ENCODE measurements at places on chromosomes 3 and 15.

DNA sequence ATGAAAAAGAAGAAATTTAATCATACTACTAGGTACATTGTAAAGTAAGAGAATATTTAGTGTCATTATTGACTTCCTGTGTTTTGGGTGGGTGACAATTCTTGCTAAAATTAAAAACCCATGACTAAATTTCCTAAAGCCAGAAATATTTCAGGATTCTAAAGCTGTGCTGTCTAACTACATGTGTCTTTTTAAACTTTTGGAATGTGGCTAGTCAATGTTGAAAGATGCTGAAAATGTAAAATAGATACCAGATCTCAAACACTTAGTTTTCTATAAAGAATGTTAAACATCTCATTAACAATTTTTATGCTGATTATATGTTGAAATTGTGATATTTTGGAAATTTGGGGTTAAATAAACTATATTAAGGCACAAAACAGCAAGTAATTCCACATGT is 308.9 kb upstream of the TMCO5A start:
- no peak for DNase-seq

DNA sequence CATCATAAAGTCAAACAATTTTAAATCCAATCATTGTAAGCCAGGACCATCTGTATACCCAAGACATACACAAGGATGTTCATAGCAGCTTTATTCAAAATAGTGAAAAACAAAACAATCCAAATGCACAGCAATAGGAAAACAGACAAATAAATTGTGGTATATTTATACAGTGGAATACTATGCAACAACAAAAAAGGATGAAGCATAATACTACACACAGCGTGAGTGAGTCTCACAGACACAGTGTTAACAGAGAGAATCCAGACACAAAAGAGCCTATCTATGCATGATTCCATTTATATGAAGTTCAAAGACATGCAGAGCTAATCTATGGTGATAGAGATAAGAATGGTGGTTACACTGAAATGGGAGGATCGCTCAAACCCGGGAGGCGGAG is 5.6 kb upstream of the MUC20 start:
- DNase-seq, result no peak

- DNase-seq, result no peak
Observed at GRCh38 chr3:151866711-151867410, 6.6 kb upstream of the SUCNR1 start.

GRCh38 chr3:127254033-127254644 is 33.7 kb downstream of the PRR20G start:
- no peak for DNase-seq

DNA sequence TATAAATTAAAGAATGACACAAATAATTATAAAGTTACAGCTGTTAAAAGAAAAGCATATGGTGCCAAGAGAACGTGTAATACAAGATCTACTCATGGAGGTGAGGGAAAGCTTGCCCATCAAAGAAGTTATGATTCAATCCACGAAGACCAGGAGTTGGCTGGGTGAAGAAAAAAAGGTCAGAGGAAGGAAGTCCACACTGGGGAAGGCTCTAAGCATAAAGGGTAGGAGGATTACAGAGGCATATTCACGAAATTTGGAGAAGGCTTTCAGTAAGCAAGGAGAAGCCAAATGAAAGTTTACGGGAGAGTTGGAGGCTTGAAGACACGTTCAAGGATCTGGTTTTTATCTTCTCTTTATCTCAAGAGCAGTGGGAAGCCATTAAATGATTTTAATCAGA is 1.8 kb upstream of the TGFBR2 start:
- no peak for DNase-seq

DNA sequence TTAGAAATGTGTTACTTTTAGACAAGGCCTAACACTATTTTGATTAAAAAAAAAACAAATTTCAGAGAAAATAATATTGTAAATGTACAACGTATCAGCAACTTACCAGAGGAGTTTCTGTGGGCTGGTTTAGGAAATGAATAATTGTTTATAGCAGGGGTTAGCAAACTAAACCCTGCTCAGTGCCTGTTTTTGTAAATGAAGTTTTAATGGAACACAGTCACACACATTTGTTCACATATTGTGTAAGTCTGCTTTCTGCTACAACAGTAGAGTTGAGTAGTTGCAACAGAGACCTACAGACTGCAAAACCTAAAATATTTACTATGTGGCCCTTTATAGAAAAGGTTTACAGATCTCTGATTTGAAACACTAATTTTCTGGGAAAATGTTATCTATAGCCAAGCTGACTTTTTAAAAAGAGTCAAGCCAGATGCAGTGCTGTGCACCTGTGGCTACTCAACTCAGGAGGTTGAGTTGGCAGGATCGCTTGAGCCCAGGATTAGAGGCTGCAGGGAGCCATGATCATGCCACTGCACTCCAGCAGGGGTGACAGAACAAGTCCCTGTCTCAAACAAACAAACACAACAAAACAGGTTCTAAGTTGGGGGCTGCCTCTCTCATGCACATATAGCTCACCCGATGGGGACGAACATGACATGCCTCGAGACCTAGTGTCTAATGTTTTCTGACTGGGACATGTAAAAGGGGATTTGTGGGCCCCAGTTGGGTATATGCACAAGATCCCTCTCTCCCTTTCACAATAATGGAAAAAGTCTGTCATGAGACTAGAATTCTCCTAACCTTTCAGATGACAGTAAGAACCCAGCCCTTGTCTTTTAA is 182.5 kb downstream of the TNIK start:
- no peak for DNase-seq

DNA sequence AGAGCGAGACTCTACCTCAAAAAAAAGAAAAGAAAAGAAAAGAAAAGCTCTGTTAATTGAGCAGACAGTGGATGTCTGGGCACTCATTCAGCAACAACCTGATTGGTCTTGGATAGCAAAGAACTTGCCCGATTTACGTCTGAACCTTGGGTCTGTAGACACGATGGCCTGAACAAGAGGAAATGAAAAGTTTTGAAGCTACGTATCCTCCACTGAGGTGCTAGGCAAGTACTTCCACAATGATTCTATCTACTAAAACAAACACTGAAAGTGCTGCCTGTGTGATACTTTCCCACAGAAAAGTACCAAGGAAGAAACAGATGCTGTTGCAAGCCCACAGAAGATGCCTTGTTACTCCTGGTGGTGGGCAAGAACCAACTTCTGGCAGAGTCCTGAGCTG is 21.8 kb upstream of the MUSTN1 start:
- no peak for DNase-seq

DNA sequence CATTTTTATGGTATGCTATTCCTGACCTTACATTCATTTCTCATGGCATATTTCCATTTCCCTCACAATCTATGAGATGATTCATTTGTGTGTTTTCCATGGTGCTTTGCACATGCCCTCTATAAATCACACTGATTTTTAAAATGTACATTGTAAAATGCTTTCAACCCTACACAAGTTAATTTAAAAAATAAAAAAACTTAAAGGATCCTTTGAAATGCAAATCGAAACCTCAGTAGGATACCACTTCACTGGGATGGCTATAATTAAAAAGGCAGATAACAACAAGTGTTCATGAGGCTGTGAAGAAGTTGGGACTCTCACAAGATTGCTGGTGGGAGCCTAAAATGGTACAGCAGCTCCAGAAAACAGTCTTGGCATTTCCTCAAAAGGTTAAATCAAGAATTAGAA is 83.5 kb downstream of the FMN1 start:
- no peak for DNase-seq

DNA sequence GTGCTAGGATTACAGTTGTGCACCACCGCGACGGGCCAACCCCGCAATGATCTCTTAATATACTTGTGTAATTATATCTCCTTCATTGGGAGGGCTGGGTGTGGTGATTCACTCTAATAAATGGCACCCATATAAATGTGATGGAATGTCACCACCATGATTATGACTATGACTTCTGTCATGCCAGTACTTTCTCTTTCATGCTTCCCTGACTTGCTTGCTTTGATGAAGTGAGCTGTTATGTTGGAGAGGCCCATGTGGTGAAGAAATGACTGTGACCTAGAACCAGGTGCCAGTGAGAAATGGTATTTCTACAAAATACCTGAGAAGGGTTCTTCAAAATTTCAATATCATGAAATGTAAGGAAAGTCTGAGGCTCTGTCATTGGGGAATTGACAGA is 24.4 kb upstream of the TP63 start:
- DNase-seq, result no peak

- DNase-seq, result no peak
Observed at GRCh38 chr15:52785672-52786406, 4.3 kb downstream of the ONECUT1 start.

DNA sequence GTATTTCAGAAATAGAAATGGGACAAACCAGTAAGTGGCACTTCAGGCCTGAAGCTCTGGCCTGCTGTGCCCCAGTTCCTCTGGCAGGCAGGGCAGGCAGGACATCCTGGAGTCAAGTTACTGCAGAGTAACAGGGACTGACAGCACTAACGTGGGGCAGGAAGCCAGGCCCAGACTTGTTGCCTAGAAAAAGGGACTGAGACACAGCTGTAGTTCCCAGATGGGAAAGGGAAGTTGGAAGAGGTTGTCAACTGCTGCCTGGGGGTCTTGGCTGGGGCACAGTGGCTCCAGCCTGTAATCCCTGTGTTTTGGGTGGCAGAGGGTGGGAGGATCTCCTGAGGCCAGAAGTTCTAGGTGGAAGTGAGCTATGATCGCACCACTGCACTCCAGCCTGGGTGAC is 171.9 kb downstream of the FMN1 start:
- DNase-seq, result no peak

DNA sequence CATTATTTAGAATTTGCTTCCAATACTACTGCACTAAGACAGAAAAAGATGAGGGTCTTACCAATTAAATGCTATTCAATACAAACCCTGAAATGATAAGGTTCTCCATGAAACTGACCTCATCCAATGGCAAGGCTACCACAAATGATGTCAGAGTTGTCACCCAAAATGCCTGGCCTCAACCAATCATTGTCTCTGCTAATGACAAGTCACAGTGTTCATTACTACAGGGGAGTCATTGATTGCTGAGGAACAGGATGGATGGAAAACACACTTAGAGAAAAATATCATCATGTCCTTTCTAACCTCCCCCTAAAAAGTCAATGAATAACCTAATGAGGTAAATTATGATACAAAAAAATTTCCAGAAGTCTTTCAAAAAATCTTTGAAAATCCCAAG is 91.0 kb downstream of the FOXP1 start:
- no peak for DNase-seq

- DNase-seq, result no peak
Observed at GRCh38 chr15:78840661-78841375, 29.6 kb upstream of the ADAMTS7 start.

GRCh38 chr15:67838789-67839332 is 984 bp downstream of the RNU6-1 start:
- DNase-seq, result no peak

DNA sequence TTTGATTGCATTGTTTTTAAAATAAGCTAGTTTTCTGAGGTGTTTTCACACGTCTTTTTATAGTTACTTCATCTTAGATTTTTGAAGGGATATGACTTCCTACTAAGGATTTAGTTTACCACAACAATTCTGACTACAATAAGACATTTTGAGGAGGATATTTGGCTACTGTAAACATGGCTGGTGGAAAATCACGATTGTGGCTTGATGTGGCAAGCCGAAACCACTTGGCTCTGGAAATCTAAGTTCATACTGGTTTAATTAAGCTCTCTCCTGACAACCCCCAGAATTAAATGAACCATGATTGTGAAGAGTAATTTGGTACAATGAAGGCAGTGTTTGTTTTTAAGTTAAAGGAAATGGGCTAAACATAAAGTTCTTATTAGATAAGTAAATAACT is 30.8 kb downstream of the ST3GAL6 start:
- no peak for DNase-seq

DNA sequence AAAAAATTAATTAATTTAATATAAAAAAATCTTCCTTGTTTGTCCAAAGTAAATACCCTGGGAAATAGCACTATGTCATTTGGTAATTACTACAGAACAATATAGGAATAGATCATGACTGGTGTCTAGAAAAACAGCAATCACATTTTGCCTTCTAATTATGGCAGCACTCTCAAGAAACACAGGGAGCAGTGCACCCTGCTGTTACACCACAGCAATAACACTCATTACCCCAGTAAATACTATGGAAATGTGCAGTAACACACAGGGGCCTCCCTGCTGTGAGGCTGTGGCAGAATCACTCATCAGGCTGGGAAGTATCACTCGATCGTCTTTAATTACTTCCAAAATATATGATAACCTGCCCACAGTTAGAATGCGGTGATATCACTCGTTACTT is 646.0 kb downstream of the TUSC7 start:
- DNase-seq, result no peak

- no peak for DNase-seq
Observed at GRCh38 chr3:15497964-15498363, 23.5 kb downstream of the COLQ start.

DNA sequence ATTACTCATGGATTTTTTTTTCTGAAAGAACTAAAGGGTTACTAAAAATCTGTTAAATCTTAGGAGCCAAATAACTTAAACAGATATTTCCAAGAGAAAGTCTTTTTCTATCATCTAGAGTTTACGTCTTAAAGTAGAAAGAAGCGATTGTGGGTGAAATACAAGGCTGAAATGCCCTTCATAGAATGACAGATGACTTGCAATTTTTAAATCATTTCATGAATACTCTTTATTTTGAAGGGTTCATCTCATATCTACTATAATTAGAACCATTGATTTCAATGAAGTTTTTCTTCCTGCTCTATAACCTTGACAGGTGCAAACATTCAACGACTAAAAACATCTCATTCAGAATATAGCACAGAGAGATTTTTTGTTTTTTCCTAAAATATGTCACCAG is 217.0 kb downstream of the GABRB3 start:
- no peak for DNase-seq

DNA sequence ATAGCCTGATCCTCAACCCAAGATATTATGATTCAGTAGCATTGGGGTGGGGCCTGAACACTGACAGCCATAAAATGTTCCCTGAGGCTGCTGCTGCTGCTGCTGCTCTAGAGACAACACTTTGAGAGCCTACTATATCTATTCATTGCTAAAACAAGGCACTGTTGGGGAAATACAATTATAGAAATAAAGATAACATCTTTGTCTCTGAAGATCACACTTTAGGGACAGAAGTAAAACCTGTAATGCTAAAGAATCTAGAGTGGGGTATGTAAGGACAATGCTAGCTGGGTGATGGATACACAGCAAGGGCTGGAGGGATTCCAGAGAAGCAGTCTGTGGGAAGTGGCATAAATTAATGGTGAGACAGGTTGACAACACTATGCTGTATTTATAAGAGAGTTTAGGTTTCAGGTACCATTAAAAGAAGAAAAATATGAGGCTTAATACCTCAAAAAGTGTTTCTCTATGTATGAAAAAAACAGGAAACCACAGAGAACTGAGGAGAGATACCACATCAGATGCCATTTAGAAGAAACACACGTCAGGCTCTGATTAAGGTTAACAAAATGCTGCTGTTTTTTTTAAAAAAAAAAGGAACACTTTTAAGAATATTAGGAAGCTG is 115.9 kb downstream of the CBLB start:
- no peak for DNase-seq
